Stimulated activated CD4-positive, alpha-beta T cell treated with anti-CD3 and anti-CD28 coated beads, Interleukin-4, amount 100 ng/mL, for 4 hours (primary cell): ENCODE measurements at places on chromosomes 2 and 18.

- peak; percentile 58 for DNase-seq
These were observed 33.4 kb upstream of the KLHL29 start for GRCh38 chr2:23351388-23352141.

- no peak for DNase-seq
These were observed 72.4 kb downstream of the ID2 start for GRCh38 chr2:8754106-8754776.

- no peak for DNase-seq
These were observed 4.4 kb upstream of the KCNIP3 start for GRCh38 chr2:95292623-95293260.

DNA sequence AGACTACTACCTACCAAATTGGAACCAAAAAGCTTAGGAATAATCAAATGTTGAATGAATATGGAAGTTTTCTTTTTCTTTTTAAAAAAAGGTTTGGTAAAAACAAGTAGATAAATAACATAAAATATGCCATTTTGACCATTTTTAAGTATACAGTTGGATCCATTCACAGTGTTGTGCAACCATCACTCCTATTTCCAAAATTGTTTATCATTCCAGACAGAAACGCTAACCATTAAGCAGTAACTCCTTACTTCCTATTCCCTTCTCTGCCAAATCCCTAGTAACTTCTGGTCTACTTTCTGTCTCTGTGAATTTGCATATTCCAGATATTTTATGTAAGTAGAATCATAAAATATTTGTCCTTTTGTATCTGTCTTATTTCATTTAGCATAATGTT is 39.8 kb downstream of the CD302 start:
- DNase-seq: no peak

- DNase-seq: peak; percentile 63
These were observed at the start of gene PRKD3 for GRCh38 chr2:37324786-37325624. Gene PRKD3 (minus strand): TSS chr2:37324833. CDS start chr2:37316524, 8,309 bp downstream.

DNA sequence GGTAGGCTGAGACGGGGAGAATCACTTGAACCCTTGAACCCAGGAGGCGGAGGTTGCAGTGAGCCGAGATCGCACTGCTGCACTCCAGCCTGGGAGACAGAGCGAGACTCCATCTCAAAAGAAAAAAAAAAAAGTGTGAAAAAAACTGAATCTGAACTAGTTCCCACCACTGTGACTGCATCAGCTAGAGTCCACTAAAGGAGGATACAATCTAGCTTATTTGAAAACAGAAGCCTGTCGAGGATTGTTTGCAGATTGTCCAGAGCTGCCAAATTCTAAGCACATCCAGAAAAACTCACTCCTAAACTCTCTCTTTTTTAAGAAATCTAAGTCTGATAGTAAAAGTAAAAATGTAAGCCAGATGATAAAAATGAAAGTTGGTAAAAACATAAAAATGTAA is 10.6 kb downstream of the GFPT1 start:
- no peak for DNase-seq

- no peak for DNase-seq
These were observed 1.6 kb downstream of the GPR17 start for GRCh38 chr2:127647242-127648190.

GRCh38 chr2:11990576-11990975 is 244.1 kb downstream of the LPIN1 start:
- DNase-seq: no peak

- DNase-seq: no peak
These were observed 110.2 kb downstream of the PRKCE start for GRCh38 chr2:45761635-45762034.

GRCh38 chr2:39433586-39434195 is 3.4 kb downstream of the MAP4K3 start:
- no peak for DNase-seq

DNA sequence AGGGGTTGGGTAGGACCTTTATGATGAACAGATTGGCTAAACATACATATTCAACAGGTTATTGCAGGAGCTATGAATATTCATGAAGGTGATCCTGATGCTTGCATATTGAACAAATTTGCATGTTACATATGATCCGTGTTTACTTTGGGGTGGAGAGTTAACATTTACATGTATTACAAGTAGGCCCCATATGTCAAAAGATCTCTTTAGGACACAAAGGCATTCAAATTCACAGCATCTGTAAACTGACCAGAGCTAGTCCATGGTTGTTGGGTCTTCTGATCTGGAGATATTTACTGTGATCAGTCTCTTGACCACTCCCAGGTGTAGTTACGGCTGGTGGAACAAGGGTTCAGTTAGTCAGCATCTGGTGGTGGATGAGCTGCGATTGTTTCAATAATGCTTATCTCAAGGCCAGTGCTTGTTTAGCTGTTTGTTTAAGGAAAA is 80.4 kb downstream of the PMAIP1 start:
- no peak for DNase-seq

GRCh38 chr18:8290435-8290834 is 318.8 kb upstream of the RAB12 start:
- no peak for DNase-seq

GRCh38 chr2:123415678-123416077 is 609.4 kb upstream of the CNTNAP5 start:
- DNase-seq: no peak

GRCh38 chr2:130972410-130972809 is 120.8 kb downstream of the FAM168B start:
- no peak for DNase-seq

GRCh38 chr18:23453680-23454058 is 582 bp downstream of the RIOK3 start:
- no peak for DNase-seq

GRCh38 chr2:62340994-62341484 is 145.1 kb downstream of the B3GNT2 start:
- no peak for DNase-seq

GRCh38 chr2:127604986-127605385 is 41.0 kb upstream of the GPR17 start:
- no peak for DNase-seq

DNA sequence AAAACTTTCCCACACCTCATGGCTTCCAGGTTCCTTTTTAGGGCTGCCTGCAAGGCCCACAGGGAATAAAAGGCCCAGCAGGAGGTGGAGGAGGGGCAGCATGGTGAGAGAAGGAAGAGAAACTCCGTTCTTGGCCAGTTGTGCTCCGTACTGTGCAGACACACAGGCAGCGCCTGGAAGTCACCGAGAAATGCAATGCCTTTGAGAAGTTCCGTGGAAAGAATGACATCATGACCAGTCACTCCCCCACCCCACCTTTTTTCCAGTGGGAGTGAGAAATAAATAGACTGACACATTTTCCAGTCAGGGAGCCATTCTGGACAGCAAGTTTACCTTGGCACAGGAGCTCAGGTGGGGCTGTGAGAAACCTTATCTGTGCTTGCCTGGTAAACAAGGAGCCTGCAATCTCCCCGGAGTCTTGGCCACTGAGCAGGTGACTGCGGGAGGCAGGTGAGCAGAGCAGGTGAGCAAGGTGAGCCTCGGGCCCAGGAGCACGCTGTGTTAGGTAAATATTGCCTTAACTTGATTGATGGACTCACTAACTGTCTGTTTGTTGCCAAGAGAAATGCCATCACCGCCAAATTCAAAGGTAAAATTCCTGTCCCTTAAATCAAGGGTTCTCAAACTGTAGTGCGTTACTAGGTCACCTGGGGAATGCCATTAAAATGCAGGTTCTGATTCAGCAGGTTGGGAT is 13.5 kb upstream of the LBH start:
- no peak for DNase-seq

DNA sequence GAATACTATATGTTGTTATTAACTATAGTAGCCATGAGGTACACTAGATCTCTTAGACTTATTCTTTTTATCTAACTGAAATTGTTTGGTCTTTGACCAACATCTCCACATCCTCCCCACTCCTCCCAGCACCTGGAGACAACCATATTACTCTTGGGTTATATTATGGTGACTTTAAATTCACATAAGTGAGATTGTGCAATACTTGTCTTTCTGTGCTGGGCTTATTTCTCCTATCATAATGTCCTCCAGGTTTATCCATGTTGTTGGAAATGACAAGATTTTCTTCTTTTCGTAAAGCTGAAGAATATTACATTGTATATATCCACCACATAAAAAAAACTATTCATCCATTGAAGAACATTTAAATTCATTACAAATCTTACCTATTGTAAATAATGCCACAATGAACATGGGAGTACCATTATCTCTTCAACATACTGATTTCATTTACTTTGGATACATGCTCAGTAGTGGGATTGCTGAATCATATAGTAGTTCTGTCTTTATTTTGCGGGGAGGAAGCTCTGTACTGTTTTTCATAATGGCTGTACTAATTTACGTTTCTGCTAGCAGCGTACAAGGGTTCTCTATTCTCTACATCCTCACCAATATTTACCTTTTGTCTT is 159.2 kb upstream of the SCN7A start:
- DNase-seq: no peak

- no peak for DNase-seq
These were observed 85.5 kb downstream of the NFATC1 start for GRCh38 chr18:79481046-79481790.

- DNase-seq: no peak
These were observed 5.6 kb downstream of the ZAP70 start for GRCh38 chr2:97718942-97719341.

DNA sequence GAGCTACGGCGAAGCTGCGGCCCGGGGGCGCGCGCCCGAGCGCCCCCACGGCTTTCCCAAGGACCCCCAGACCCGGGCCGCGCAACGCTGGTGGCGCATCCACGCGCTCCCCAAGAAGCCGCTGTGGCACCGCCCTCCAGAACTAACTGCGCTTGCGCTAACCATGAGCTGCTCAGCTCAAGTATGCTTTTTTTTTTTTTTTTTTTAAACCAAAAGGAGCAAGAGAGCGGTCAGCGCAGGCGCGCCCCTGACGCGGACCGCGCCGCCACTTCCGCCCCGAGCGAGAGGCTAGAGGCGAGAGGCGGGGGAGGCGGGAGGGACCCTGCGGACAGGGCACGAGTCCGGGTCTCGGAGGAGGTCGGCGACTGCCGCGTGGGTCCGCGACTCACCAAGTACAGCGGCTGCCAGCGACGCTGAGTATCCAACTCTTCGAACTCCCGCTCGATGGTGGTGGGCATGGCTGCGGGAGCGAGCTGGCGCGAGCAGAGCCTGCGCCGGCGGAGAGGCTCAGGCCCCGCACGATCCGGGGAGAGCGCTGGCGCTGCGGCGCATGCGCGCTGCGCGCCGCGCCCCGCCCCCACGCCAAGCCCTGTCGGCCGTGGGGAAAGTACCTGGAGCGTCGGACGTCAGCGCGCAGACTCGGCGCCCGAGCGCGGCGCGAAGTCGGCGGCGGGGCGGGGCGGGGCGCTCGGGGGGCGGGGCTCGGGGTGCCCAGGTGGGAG is at the start of gene PTPN2:
Gene PTPN2 (minus strand): TSS at position 554 of the 722 bp plus-strand sequence. CDS start 96 bp downstream, at position 458.
- peak; percentile 92 for DNase-seq

GRCh38 chr2:224778474-224778877 is 62.3 kb upstream of the CCDC195 start:
- peak; percentile 39 for DNase-seq

DNA sequence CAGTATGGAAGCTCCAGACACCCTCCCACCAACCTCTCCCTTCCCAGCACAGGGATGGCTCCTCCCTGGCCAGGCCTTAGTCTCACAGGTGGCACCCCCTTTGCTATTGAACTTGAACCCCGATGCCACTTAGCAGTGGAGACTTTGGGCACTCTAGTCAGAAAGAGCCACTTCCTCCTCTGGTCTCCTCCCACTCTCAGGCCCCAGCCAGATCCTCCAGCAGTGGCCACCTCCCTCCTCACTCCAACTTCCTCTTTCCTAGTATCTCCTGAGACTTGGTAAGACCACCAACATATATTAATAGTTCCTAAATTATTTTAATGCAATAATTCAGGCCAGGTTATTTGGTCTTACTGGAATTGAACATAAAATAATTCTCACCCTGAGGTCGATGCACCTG is 437.2 kb upstream of the ID2 start:
- no peak for DNase-seq

- DNase-seq: no peak
These were observed 27.3 kb downstream of the LPIN2 start for GRCh38 chr18:2985628-2986027.

- DNase-seq: no peak
These were observed 87.7 kb downstream of the PRKRA start for GRCh38 chr2:178363252-178363651.

GRCh38 chr2:28610583-28611201 is 114.8 kb downstream of the PLB1 start:
- no peak for DNase-seq

DNA sequence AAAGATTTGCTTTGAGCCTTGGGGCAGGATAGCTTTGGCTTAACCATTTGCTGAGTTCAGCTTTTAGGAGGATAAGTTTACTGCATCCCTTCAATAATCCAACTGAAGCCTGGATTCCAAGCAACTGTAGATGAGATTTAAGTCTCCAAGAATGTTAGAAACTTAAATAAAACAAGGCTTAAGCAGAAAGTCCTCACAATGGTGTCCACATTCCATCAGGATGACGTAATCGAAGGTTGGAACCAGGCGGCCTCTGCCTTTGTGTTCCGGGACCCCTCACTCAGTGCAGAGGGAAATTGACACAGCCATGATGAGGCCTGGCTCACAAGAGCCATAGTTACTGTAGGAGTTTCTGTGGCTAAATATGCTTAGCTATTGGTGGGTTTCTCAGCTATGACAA is 260.4 kb downstream of the LPIN1 start:
- no peak for DNase-seq

GRCh38 chr2:3572620-3573019 is 2.4 kb upstream of the RPS7 start:
- DNase-seq: no peak

DNA sequence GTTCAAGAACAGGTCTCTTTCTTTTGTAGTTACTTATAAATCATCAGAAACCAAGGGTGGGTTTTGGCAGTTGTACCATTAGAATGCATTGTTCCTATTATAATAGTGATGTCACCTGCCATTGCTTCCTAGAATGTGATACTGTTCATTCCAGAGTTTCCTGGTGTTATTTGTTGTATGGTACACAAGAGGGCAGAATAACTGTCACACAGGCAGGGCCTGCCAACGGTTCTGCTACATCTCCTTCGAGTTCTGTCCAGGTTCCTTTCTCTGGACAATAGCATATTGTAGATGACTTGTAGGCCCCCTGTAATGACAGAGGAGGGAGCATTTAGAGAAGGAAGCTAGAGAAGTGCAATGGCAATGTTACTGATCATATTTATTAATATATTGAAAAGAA is 98.3 kb downstream of the KLHL14 start:
- DNase-seq: no peak

DNA sequence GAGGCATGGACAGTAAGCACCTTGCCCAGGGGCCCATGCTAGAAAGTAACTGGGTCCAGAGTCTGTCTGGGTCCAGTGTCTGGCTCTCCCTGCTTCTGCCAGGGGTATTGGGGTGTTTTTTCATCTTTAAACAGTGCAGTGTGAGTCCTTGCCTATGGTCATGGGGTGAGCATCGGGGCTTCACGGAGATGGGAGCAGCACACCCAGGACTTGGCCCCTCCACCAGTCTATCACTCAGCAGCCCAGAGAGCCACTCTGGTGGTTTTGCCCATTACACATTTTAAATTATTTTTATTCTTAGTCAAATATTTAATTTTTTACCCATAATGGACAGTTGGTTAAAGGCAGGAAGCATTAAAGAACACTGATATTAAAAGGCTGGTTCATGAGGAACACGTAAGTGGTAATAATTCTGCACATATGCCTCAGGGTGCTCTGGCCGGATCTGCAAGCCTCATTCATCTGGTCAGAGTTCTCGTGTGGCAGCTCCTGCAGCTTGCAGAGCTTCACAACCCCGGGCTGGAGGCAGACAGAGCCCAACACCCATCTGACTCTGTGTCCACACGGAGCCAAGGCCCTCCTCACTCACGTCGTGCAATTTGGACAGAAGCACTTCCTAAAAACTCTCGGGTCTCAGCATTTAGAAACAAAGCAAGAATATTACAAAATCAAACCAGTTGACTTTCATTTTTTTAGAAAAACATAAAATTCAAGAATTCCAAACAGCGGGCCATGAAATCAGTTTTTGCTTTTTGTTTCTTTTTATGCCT is 204.1 kb downstream of the CTIF start:
- DNase-seq: no peak
